ENCODE measurements at places on chromosomes 2 and 18.

DNA sequence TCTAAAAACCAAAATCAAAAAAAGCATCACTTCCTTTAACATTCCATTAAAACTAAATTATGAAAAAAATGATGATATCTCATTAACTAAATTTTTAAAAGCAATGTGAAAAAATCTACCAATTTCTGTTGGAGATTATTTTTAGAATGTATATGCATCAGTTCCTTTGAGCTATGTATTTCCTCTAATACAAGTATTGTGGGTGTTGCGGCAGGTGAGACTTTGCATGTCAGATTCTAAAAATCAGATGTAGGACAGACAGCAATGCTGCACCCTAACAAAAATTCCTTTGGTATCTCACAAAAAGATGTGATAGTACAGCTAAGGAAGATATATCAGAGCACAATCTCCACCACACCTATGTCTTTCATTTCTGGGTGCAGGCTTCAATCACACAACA, 6.8 kb downstream of the MBD2 start:
- no peak for DNase-seq

GRCh38 chr2:9276901-9277451, 70.4 kb downstream of the ASAP2 start:
- no peak for DNase-seq

GRCh38 chr2:44547718-44548117, 186.0 kb downstream of the CAMKMT start:
- peak; percentile 35 for DNase-seq

DNA sequence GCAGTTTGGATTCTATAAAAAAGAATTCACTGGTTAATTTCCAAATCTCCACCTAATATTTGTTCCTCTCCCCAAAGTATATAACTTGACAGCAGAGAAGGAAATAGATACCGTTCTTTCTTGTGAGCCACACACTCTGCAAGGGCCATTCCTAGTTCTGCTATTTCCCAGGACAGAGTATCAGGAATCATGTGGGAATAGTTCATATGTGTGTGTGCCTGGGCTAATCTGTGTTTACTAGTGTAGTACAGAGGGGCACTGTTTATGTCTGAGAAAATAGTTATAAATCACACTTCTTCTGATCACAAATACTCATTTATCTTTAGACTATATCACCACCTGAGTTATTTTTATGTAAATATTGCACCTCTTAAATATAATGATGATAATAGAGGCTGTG, 296.7 kb downstream of the ARHGAP15 start:
- no peak for DNase-seq

All from NCI-H69 (cell line).